Activated naive CD4-positive, alpha-beta T cell treated with Interleukin-2 at 50 U/mL for 16 hours (primary cell): ENCODE measurements at places on chromosomes 7 and 10.

GRCh38 chr7:4261601-4261960 lies 420.5 kb upstream of the FOXK1 start:
- DNase-seq: no peak

- no peak for DNase-seq
These were observed 2.9 kb downstream of the CTBP2 start for GRCh38 chr10:125157505-125157904.

DNA sequence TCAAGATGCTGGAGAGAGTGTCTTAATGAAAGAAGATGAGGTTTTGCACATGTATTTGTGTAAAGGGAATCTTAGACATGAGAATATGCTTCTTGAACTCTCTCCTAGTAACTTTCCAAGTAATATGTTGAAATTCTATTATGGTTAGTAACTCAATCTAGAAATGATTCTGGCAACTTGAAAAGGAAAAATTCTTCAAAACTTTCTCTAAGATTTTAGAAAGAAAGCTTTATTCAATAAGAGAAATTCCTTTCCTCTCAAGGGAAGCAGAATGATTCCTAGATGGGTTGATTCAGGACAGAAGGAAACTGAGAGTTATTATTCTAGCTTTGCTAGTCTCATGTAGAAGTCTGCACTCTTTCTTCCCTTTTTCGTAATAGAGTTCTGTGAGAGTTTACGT lies 364.3 kb upstream of the PLXDC2 start:
- no peak for DNase-seq

GRCh38 chr7:24715171-24715570 lies 42.1 kb downstream of the GSDME start:
- DNase-seq: no peak

GRCh38 chr7:7682861-7683260 lies 35.5 kb downstream of the RPA3 start:
- DNase-seq: no peak

DNA sequence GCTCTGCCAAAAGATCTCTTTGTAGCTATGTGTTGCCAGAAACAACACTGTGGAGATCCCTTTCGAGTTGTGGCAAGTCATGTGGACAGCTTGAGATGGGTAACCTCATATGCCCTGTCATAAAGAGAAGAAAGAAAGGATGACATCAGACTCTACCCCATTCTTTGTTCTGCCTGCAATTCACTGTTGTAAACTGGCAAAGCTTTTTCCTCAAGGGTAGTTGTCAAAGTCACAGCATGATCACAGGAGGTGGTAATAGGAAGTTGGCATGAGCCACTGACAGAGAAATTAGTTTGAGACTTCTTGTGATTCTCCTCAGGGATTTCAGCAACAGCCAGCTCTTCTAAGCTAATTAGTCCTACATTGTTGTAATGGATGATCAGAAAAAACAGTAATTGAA lies 19.4 kb upstream of the MINDY3 start:
- no peak for DNase-seq

DNA sequence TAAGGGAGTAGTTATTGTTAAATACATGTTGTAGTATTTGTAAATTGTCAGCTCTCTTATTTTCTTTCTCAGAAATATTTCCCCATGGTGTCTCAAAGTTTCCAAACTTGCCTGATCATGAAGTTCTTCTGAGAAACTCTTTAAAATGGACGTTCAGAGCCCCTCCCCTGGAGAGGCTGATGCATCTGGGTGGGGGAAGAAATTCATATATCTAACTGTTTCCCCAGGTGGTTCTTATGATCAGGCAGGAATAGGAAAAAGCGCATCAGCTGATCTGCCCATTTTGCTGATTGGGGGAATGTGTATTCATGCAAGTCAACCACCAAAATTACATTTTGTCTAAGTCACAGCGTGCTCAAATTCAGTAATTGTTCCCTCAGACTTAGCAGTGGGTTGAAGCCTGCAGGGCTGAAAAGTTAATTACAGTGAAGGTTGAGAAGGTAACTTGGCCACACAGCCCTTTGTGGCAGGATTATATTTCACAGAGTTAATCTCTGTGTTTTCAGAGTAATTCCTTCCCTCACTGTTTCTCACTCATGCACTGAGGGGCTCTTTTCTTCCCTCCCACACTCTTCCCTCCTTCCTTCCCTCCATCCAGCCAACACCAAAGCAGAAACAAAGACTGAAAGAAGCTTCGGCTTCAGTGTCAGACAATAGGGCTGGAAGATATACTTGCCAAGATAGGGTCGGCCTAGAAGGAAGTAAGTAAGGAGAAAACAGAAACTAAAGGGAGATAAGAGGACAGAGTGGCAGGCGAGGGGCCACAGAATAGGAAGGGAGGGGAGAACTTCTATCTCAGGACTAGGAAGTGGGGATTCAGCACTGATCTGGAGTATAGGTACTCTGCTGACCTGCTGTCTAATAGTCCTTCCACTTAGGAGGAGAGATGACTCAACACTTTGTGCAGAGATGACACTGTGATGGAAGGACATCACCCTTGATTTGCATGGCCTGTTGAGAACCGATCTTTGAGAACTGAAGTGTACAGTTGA lies 50.5 kb upstream of the STARD3NL start:
- no peak for DNase-seq

- no peak for DNase-seq
These were observed 8.1 kb downstream of the MKLN1 start for GRCh38 chr7:131335639-131336381.

DNA sequence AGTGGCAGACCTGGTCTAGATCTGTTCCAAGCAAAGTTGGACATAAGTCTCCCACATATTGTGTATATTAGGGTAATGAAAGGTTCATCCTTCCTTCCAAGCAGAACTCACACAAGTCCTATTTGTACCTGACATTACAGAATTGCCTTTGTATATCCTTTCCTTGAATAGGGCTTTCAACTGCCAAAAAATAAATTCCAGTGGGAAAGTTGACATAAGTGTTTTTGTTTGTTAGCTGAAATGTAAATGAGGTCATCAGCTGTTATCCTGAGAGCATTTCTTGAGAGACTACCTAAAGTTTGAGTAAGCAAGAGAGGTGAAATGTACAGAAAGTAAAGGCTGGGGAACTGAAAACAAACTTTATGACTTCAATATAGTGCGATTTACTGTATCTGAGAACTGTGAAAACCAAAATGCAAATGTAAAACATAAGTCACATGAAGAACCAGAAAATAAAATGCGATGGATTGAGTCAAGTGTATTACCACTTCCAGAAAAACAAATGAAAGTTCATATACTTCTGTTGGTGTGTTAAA lies 527.3 kb upstream of the SEMA3D start:
- DNase-seq: no peak

DNA sequence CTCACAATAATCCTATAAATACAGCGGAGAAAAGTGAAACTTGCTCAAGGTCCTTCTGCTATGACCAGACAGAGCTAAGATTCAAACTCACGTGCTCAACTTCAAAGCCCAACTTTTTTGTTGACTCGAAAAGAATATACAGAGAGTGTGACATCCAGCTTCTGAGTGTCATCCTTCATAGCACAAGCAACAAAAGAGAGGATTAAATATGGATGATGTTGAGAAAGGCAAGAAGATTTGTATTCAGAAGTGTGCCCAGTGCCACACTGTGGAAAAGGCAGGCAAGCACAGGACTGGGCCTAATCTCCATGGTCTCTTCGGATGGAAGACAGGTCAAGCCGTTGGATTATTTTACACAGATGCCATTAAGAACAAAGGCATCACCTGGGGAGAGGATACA lies 2.1 kb upstream of the FAM3C start:
- DNase-seq: no peak

GRCh38 chr7:68425377-68425776 lies 1172.9 kb upstream of the AUTS2 start:
- DNase-seq: no peak

GRCh38 chr10:6958254-6958653 lies 378.2 kb upstream of the PRKCQ start:
- no peak for DNase-seq
